ENCODE measurements at places on chromosomes 3 and 15. TPM values are rescaled to one million over a fixed set of nuclear protein-coding genes. Genes with fewer than 3 reads are reported as not detected.

TRPM1 gene
- total RNA-seq: not detected

- DNase-seq: no peak
Measured at GRCh38 chr3:109355625-109356441, 18.5 kb upstream of the DPPA4 start.

TMOD2 gene
- 14.0 TPM for total RNA-seq

DNA sequence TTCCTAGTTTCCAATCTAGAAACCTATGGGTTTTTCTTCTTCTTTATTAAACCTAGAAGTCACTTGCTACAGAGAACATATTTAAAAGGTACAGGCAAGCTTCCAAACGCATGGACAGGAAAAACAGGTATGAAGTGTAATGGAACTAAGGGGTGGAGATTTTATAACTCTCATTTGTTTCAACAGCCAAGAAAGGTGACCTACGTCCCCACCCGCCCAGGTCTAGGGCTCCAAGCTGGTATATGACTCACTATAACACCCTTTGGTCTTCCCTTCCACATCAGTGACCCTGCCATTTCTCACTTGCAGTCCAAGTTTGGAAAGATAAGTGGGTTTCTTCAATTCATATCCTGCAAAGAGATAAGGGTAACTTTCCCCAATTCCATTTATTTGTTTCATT is 6.0 kb upstream of the LIPH start:
- peak; percentile 86 for DNase-seq

DNA sequence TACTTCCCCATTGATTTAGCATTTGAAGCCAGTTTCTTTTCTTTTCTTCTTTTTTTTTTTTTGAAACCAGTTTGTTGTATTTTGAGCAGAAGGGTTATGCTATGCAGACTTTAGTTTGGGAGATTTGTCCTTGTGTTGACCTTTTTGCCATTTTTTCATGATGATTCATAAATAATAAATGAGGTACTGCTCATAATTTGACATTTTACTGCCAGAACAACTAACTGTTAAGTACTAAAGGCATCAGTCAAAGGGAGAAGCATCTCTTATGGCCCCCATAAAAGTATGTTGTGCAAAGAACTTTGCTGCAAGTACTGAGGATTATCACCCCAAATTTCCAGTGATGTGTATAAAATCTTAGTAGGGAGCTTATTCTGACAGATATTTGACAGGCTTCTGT is 1.7 kb upstream of the GPR87 start:
- no peak for DNase-seq

OR5K2 gene
- not detected for total RNA-seq

- DNase-seq: no peak
Measured at GRCh38 chr15:75235760-75236729, 22.1 kb upstream of the GOLGA6C start.

Measured in mucosa of gallbladder (tissue), 1 donor.